Stimulated activated CD4-positive, alpha-beta T cell treated with anti-CD3 and anti-CD28 coated beads, Interleukin-4, amount 100 ng/mL, for 24 hours (primary cell): ENCODE measurements at places on chromosomes 1 and 21.

DNA sequence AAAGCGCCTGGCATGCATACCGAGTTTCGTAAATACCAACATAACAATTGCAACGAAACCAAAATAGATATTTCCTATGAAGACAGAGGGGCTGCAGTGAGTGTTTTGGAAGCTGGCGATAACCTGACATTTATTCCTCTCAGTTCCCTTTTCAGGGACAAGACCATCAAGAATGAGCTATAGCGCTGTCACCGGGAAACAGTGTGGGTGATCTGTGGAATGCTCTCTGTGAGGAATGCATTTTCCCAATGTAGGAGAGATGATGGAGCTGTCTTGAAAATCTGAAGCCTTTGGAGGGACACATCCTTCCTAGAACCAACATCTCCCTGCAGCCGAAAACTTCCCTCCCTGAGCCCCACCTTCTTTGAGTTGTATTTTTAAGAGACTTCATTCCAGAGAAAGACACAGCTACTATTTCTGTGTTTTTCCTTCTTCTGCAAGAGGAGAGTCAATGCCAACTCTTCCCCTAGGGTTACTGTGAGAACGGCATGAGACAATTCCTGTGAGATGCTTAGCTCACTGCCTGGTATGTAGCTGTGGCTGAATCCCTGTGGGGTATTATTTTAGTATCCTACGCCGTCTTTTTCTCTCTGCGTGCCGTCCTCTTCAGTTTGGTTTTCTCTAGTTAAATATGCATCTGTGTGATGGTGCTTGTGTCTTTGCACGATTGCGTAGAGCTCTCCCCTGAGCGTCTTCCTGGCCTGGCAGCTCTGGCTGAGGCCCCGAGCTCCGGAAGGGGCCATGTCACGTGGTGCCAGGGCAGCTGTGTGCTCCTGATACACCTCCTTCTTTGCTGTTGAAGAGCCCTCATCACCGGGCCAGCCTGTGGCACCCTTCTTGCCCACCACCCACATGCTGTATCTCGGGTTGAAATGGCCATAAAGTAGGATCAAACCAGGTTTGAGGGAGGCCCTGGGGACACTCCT is 45.2 kb downstream of the AJAP1 start:
- no peak for DNase-seq

- no peak for DNase-seq
These were observed 43.6 kb upstream of the COL18A1 start for GRCh38 chr21:45361033-45361997.

- no peak for DNase-seq
These were observed 77.6 kb upstream of the IFFO2 start for GRCh38 chr1:19033926-19034680.

- DNase-seq = no peak
These were observed 6.1 kb downstream of the TENT5C start for GRCh38 chr1:117611894-117612483.

DNA sequence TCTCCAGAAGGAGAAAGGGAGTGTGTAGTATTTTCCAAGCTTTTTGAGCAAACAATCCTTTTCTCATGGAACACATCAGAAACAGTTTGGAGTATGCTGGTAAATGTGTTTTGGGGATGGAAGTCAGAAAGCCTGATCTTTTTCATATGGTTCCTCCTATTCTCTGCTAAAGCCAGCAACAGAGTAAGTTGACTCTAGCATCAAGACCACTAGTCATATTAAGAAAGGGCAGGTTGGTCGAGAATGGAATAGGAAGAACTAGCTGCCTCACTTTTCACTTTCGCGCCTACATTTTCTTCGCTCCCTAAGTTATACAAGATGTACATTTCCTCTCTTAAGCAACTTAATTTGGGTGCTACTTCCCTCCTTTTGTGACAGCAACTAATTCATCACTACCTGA is 24.0 kb downstream of the PPT1 start:
- no peak for DNase-seq

DNA sequence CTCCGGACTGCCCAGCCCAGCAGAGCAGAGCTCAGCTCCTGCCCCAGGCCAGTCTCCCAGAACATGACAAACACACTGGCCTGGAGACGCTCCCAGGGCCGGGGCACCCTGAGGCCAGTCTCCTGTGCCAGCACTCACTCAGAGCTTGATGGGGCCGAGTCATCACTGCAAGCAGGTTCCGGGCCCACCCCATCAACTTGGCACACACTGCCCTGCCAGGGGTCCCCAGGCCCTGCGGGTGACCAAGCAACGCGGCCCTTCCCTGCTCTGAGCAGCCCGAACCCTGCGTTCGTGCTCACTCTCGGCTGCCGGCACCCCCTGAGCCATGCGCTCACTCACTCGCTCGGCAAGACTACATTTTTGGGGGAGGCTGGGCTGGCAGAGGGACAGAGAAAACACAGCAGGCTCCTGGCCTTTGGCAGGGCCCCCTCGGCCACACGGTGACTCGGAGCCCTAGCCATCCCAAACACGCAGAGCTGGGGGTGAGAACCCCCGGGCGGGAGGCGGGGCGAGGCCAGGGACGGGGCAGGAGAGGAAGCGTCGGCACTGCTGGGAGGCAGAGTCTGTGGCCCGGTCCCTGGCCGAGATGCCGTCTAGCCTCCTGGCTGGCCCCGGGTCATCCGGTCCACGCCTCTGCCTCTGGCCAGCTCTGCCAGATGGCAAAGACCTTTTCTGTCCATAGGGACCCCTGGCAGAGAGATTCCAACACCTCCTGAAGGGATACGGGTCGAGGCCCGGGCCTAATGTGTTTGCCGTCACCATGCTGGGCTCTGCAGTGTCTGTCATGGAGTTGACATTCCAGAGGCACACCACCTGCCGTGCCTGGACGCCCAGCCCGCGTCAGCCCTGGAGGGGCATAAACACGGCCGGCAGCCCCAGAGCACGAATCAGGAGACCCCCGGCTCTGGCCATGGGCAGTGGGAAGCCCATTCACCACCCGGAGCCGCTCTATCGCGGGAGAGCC is 68.0 kb downstream of the MEGF6 start:
- DNase-seq = no peak

- DNase-seq = no peak
These were observed 7.0 kb downstream of the OMA1 start for GRCh38 chr1:58539553-58539952.

DNA sequence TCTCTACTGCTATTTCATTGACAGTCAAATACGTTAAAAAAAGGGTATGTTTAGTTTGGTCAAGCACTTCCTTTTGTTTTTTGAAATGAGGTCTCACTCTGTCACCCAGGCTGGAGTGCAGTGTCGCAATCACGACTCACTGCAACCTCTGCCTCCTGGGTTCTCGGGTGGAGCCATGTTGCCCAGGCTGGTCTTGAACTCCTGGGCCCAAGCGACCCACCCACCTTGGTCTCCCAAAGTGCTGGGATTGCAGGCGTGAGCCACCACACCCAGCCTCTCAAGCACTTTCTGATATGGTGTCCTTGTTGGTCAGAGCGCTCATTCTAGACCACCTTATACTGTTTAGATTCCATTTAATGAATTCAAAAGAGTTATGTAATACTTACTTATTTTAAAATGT is 20.9 kb upstream of the RHBDL2 start:
- DNase-seq = no peak

GRCh38 chr1:147162093-147162492 is 10.2 kb downstream of the PRKAB2 start:
- DNase-seq = no peak

- no peak for DNase-seq
These were observed 116.8 kb downstream of the CASZ1 start for GRCh38 chr1:10679496-10680220.

DNA sequence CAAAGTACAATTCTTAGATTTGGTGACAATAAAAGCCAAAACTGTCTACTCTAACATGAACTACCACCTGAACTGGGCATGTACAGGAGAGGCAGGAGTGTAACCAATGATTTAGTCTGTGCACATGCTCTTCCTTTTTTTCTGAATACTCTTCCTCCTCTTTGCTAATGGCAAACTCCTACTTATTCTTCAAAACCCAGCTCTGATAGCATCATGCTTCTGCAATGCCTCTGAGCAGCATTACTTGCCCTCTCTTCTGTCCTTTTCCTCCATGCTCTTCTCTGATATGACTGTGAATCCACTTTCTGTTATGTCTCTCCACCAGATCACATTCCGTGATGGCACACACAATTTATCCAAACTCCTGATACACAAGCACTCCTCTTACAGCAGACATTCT is 31.4 kb downstream of the CNN3 start:
- no peak for DNase-seq

DNA sequence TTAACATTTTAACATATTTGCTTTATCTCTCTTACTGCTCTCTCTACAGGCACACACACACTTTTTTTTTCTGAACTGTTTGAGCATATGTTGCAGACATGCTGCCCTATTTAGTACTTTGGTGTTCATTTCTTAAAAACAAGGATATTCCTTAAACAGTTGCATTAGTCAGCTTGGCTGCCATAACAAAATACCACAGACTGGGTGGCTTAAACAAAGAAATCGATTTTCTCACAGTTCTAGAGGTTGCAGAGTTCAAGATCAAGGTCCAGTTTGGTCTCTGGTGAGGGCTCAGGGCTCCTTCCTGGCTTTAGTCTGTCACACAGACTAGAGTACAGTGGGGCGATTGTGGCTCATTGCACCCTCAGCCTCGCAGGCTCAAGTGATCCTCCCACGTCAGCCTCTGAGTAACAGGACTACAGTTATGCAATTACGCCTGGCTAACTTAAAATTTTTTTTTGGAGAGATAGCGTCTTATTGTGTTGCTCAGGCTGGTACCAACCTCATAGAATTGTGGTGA is 46.7 kb downstream of the RPRD2 start:
- no peak for DNase-seq

- DNase-seq = no peak
These were observed 75.2 kb downstream of the AXDND1 start for GRCh38 chr1:179440971-179441370.

DNA sequence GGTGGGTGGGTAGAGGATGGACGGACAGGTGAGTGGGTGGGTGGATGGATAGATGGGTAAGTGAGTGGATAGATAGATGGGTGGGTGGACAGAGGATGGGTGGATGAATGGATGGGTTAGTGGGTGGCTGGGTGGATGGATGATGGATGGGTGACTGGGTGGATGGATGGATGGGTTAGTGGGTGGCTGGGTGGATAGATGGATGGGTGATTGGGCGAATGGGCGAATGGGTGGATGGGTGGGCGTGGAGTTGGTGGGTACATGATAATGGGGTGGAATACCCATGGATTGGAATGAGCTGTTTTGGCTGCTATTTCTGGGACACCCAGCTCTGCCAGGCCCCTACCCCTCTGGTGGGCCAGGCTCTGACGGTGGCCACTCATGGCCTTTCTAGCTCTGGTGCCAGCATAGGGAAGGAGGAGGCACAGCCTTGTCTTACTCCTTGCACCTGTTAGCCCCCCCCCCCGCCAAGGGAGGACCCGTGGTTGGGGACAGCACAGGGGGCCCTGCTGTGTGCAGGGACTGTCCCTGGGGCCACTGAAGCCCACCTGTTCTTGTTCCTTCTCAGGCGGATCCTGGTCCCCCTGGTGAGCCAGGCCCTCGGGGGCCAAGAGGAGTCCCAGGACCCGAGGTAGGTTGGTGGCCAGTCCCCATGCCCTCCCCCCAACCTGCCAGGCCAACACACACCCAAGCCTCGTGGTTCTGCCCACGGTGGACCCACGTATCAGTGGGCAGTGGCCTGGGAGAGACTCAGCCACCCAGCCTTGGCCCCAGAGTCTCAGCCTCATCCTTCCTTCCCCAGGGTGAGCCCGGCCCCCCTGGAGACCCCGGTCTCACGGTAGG is 26.4 kb downstream of the COL6A2 start:
- no peak for DNase-seq

GRCh38 chr1:88698764-88699163 is 14.7 kb downstream of the PKN2 start:
- no peak for DNase-seq

DNA sequence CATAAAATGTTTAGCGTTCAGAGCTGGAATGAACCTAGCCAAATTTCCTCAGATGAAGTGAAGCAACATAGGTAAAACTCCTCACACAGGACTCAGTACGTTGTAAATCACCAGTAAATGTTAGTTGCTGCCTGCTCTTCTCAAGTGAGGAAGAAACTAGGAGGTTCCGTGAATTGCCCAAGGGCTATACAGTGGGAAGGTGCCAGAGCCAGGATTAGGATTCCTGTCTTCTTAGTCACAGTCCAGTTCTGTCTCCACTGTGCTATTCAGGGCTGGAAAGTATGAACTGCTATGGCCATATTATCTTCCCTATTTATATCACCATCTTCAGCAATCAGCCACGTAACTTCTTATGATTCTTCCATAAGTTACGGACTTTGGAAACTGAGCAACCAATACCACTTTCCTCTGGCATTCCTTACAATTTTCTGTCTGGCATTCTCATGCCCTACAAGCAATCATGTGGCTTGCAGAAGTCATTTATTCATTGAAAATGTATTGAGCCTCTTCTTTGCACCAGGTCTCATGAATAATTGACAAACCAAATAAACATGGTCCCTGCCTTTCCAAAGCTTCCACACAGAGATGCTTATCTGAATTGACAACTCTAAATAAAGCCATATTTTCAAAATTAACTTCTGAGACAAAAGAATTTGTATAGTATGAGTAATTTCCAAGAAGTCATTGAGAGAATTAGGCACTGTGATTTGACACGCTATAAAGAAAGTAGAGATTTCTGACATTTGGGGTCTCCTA is 271.6 kb upstream of the SGIP1 start:
- DNase-seq = no peak

- no peak for DNase-seq
These were observed 1.7 kb downstream of the SNAP47 start for GRCh38 chr1:227736814-227737432.

DNA sequence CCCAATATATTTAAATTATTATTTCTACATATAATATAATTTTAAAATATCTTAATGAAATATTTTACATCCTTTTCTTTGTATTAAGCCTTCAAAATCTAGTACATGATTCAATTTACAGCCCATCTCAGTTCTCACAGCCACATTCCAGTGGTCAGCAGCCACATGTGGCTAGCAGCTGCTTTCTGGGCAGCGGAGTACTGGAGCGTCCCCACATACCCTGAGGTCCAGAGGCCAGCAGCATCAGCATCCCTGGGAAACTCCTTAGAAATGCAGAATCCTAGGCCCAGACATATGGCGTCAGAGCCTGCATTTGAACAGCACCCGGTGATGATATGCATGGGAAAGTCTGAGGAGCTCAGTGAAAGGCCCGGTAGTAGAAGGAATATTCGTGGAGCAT is 8.6 kb upstream of the LHX4 start:
- no peak for DNase-seq

- DNase-seq = no peak
These were observed 10.4 kb downstream of the TARBP1 start for GRCh38 chr1:234468580-234468979.

DNA sequence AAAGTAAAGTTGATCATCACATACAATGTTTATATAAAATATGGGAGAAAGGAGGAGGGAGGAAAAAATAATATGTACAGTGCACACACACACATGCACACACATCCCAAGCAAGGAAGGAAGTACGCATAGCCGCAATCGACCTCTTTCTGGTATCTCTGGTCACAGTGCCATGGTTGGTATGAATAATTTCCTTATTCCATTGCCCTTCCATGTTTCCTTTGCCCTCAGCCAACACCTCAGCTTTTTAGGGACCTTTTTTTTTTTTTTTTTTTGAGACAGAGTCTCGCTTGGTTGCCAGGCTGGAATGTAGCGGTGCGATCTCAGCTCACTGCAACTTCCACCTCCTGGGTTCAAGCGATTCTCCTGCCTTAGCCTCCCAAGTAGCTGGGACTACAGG is 20.6 kb downstream of the CITED4 start:
- DNase-seq = no peak
